Activated T-helper 2 cell treated with anti-CD3 and anti-CD28 coated beads, Interferon-gamma antibody, Interleukin-2, Interleukin-4, amounts not matched to agents 10 μg/mL and 5 μg/mL and 100 μg/mL, durations not matched to agents 14 hours and 24 hours and 36 hours (primary cell): ENCODE measurements at places on chromosomes 12 and 14.

- H3K27me3 ChIP-seq = no peaks in the 10 kb centered on the region
- H3K4me1 ChIP-seq = peaks cover 43% of the 10 kb centered on the region
- H3K36me3 ChIP-seq = peaks cover 3% of the 10 kb centered on the region
- H3K27ac ChIP-seq = peak overlapping the region; percentile 89
Observed at GRCh38 chr14:102320033-102320660, 601 bp downstream of the ZNF839 start.

DNA sequence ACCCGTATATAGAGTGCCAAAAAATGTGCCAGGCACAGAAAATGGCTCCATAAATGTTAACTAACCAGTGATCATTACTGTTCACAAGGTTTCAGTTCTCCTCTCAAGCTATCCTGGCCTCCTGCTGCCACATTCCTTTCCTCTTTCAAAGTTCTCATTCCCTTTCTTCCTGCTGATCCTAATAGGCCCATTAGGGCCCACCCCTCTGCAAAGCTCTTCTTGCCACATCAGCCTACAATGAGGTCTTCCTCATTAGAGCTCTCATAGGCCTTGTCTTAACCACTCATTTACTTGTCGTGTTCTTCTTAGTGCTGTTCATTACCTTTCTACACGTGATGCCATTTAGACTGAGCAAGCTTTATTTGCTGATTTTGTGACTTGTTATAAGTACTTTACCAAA is 40.5 kb downstream of the RPS29 start:
- H3K27me3 ChIP-seq = no peaks in the 10 kb centered on the region
- no peak overlapping the region for H3K27ac ChIP-seq
- H3K4me3 ChIP-seq = no peak overlapping the region
- no peaks in the 10 kb centered on the region for H3K4me1 ChIP-seq

DNA sequence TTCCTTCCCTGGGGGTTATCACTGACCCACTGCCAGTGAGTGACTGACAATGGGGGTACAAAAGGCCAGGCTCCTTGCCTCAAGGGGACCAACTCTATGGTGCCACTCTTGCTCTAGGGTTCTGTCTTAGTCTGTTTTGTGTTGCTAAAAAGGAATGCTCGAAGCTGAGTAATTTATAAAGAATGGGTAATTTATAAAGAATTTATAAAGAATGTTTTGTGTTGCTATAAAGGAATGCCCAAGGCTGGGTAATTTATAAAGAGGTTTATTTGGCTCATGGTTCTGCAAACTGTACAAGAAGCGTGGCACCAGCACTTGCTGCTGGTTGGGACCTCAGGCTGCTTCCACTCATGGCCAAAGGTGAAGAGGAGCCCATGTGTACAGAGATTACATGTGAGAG is 15.8 kb upstream of the RASSF8 start:
- no peaks in the 10 kb centered on the region for H3K27me3 ChIP-seq
- no peaks in the 10 kb centered on the region for H3K4me1 ChIP-seq

GRCh38 chr14:71324767-71325272 is 417.6 kb downstream of the PCNX1 start:
- DNase-seq = peak; percentile 47
- H3K4me3 ChIP-seq = peak overlapping the region; percentile 63
- H3K27me3 ChIP-seq = no peaks in the 10 kb centered on the region
- peak overlapping the region; percentile 60 for H3K27ac ChIP-seq
- peaks cover 53% of the 10 kb centered on the region for H3K36me3 ChIP-seq

DNA sequence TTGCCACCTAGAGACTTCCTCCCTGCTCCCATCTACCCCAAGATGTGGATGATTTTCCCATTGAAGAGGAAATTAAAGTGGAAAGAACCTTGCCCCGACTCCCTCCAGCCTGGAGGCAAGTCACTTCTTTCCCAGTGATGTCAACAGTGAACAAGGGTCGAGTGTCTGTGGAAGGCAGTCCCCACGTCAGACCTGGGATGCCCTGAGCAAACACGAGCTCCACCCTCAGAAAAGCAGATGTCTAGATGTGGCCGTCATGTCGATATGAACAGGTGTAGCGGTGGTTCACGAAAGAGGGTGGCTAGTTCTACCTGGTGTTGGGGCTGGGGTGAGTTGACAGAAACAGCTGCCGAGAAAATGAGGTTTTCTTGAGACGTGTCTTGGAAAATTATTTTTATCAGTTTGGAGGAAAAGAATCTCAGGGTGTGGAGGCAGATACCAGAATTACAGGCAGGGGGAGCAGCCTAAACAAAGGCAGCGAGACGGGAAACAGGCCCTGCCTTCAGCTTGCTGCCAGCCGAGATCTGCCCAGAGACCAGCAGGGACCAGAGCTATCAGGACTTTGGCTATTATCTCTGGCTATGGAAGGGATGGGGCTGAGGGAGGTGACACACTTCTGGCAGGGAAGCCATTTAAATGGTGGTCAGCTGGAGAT is 25.9 kb downstream of the SYNDIG1L start:
- peak overlapping the region; percentile 18 for H3K27ac ChIP-seq
- H3K4me1 ChIP-seq = peaks cover 16% of the 10 kb centered on the region
- no peaks in the 10 kb centered on the region for H3K36me3 ChIP-seq

DNA sequence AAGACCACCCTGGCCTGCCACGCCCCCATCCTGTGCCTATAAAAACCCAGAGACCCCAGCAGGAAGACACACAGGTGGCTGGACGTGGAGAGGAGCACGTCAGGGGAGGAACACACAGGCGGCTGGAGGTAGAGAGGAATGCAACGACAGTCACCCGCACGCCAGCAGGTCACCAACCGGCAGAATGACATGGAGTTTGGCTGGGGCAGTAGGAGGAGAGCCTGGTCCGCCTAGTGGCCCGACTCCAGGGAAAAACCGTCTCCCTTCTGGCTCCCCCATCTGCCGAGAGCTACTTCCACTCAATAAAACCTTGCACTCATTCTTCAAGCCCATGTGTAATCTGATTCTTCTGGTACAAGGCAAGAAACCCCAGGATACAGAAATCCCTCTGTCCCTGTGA is 62.7 kb upstream of the KCNH3 start:
- H3K36me3 ChIP-seq = no peaks in the 10 kb centered on the region
- no peak for DNase-seq
- H3K4me3 ChIP-seq = no peak overlapping the region
- no peaks in the 10 kb centered on the region for H3K27me3 ChIP-seq
- peaks cover 3% of the 10 kb centered on the region for H3K4me1 ChIP-seq

DNA sequence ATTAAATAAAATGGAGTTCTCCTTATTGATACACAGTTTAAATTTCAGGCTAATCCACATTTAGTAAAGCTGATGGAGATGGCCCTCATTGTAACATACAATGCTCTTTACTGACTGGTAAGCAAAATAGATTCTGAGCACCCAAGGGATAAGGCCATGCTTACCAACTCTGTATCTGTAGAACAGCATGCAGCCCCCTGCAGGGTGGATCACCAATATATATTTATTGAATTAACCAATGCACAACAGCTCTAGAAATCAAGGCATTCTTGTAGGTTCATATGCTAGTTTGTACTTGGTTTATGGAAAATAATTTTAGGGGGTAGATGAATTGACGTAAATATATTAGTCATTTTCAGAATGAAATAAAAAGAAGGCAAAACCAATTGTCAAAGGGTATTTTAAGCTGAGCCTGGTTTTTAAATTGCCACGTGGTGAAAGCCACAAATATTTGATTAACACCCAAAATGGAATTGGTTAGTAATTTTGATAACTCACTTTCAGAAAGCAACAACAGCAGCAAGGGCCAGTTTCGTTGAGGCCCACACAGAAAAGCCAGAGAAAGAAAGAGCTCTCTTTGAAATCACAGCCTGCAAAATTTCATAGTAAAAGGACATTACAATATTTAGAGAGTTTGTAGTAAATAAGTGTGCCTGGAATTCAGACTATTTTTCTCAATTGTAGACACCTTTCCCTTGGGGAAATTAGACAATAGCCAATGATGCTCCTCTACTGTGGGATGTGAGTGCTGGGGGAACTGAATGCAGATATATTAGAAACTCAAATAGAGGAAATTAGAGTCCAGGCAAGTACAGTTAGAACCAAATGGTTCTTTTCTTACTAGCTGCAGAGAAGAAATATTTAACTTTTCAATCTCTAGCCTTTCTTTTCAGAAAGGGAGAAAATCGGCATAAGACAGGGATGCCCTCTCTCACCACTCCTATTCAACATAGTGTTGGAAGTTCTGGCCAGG is 216.2 kb upstream of the ABCD2 start:
- H3K27me3 ChIP-seq = no peaks in the 10 kb centered on the region
- H3K36me3 ChIP-seq = no peaks in the 10 kb centered on the region
- no peaks in the 10 kb centered on the region for H3K4me1 ChIP-seq
- no peak for DNase-seq
- H3K4me3 ChIP-seq = no peak overlapping the region
